ENCODE measurements at places on chromosomes 4 and X. TPM values are rescaled to one million over a fixed set of nuclear protein-coding genes. Genes with fewer than 3 reads are reported as not detected.

H2BW2 gene
- total RNA-seq: not detected

- no peak for DNase-seq
Measured at GRCh38 chr4:1504595-1505500, 98.6 kb upstream of the NKX1-1 start.

- no peak for DNase-seq
Measured at GRCh38 chrX:39965051-39965573, 132.6 kb downstream of the BCOR start.

DNA sequence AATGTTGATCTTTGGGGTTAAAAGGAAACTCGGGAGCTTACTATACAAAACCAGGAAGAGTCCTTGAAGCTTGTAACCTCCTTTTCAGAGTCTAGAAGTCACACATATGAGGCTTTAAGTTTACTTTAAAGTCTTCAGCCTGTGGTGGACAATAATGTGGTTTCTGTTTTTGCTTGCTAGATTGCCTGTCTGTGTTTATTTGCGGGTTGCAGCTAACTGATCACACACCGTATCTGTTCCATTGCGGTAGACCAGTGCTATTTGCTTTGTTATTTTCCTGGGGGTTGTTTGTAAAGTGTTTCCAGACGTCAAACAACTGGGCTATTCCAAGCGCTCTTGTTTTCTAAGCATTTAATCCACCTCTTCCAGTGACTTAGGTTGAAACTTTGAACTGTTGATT is 143.0 kb upstream of the GYPA start:
- no peak for DNase-seq

DNA sequence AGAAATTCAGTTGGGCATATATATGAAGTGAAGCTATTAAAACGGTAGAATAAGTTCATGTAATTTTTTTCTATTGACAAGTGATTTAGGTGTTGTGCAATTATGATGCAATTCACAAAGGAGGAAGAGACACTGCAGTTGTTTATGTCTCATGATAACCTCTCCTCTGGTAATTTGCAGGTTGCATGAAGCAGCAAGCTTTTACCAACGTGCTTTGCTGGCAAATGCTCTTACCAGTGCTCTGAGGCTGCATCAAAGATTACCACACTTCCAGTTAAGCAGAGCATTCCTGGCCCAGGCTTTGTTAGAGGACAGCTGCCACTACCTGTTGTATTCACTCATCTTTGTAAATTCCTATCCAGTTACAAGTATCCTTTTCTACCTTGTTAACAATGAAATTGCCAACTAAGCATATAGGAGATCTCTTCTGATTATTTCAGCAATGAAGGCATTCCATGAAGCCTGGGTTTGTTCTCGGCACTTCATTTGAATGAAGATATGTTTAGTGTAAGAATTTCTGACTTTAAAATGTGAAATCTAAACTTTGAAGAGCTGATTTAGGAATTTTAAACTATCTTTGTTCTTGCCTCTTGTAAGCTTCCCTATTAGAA is 3.9 kb downstream of the TMEM33 start:
- no peak for DNase-seq

- DNase-seq: no peak
Measured at GRCh38 chr4:144340931-144341330, 200.4 kb upstream of the GYPA start.

PABPC1L2A gene
- not detected for total RNA-seq

GRCh38 chr4:2301806-2302205 is 39.9 kb upstream of the MXD4 start:
- peak; percentile 48 for DNase-seq

GAGE12H gene
- total RNA-seq: not detected

- no peak for DNase-seq
Measured at GRCh38 chrX:45669715-45670340, 469.2 kb upstream of the DIPK2B start.

- DNase-seq: no peak
Measured at GRCh38 chr4:99893839-99894160, 427 bp downstream of the LAMTOR3 start.

DNA sequence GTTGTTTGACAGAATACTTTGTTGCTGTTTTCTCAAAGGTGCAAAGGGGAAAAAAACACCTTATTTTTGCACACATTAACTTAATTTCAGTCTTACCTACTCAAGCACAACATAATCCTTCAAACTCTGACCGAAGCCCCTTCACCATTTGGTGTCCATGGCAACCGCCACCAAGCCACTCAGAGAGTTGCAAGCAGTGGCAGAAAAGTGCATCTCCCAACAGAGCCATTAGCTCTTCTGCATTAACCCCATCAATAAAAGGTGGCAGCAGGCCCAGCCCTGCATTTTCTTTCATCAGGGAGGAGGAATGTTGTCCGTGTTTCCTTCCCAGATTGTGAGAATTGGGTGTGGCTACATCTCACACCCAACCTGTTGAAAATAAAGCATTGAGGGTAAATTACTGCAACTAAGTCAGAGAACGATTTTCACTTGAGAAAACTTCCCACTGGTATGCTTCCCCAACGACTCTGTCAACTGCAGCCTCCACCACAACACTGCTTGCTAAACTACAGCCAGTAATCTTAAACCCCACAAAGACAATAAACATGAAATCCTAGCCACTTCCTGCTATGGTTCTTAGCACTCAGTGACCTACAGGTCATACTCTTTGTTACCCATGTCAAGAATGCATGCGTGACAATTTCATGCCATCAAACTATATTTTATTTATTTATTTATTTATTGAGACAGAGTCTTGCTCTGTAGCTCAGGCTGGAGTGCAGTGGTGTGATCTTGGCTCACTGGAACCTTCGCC is 154.0 kb downstream of the GRIA3 start:
- DNase-seq: no peak

DNA sequence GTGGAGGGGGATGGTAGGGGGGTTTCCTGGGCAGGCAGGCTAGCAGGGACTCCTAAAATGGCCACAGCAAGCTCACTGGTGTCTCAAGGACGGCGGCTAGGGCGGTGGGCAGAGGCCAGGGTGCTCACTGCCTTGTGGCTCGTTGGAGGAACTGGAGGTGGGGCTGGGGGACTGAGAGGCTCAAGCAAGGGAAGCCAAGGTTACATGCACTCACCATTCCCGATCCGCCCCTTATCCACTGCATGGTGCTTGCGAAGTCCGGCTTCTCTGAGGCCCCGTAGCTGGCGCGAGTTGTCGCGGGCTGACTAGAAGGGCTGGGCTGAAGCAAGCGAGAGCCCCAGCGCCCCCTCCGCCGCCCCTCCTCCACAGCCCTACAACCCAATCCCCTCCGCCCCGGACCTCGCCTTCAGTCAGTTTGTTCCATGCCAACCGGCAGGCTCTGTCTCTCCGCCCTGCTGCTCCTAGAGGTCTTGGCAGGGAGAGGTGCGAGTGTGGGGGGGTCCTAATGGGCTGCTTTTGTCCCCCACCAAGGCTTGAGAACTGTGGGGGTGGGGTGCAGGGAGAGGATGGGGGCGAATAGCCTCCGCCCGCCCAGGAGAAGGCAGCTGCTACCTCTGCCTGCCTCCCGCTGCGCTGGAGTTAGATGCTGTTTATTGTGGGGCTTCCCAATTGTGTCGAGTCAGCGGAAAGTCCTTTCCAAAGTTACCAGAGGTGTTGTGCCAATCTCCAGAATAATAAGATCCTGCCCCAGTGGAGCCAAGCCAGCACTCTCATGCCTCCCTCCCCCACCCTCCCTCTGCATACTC is at the start of gene ARHGEF9:
TSS of gene ARHGEF9 (minus strand) at position 313 of the 806 bp plus-strand sequence. CDS start at position 244, 69 bp downstream.
- peak; percentile 77 for DNase-seq

GRCh38 chr4:16884673-16885460 is 13.6 kb downstream of the LDB2 start:
- DNase-seq: no peak

RPS6KA6 gene
- total RNA-seq: 10.3 TPM

SYTL4 gene
- 7.7 TPM for total RNA-seq

- no peak for DNase-seq
Measured at GRCh38 chr4:57291911-57292310, 181.7 kb upstream of the IGFBP7 start.

- DNase-seq: no peak
Measured at GRCh38 chr4:81783558-81783957, 311.9 kb upstream of the RASGEF1B start.

DNA sequence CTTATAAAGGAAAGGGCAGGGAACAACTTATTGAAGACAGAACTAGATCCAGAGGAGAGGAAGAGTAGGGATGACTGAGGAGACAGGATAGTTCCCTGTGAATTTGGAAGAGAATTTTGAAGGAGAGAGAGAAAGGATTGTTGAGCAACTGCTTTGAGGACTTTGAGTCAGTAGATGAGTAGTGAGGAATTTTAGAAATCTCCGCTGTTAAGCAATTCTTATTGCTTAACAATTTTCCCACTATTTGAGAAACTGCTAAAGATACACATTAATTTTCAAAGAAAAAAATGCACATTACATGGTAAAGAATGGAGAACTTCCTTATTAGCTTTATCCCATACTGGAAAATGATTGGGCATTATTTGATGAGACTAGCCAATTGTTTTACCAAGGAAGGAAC is 116.3 kb upstream of the NRK start:
- no peak for DNase-seq

DNA sequence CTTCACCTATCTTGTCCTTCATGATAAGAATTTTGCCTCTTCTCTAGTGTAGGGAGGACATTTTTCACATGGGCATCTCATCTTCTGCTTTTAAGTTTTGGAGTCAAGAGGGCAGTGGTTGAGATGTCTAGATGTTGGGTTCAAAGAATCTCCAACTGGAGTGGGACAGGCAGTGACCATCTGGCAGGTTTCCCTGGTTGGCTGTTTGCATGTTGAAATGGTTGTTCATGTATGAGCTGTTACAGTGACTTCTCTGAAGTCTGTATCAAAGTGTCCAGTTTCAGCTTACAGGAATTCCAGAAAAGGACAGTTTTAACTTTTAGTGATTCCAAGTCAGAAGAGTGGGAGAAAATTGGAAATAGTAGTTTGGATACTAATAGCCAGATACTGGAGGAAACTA is 192.7 kb downstream of the EVC2 start:
- no peak for DNase-seq

DNA sequence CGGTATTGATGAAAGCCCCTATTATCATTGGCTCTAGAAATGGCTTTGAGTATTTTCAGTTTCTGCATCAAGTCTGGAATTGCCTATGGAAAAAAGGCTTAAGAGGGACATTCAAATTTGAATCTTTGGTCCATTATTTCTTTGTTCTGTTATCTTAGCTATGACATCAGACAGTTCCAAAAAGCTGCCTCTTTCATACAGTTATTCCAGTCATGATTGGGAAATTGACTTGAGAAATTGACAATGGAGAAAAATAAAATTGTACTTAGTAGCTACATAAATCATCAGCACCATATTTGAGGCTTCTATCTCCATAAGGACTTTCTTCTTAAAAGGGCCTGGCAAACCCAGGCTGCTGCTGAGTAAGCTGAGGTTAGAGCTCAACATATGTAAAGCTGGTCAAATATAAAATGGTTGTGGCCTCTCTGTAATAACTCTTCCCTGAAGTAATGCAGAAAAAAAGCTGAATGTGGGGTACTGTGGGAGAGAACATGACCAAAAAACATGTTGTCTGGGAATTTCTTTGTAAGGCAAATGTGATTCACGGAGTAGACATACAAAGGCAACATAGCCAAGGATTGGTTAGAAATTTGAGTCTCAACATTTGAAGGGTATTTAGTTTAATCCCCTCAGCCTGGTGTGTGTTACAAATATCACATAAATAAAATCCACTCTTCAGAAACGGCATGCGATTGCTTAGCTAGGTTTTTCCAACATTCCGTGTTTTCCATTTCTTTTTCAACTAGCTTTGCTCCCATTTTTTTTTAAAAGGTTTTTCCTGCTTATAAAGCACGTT is 100.9 kb downstream of the LNX1 start:
- peak; percentile 65 for DNase-seq

DNA sequence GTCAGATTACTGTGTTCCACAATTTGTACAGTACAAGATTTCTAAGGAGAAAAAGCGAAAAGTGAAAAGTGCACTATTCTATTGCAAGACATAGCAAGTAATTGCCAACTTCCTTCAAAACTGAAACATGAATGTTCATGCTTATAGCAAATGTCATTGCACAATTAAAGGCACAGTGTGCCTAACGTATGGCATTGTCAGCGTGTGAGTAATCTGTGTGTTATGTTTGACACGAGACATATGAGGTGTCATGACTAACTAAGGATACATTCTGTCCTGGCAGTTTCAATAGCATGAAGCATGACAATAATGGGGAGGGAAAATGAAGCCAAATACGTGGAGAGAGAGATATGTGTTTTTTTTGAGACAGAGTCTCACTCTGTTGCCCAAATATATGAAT is 33.6 kb upstream of the TBC1D9 start:
- DNase-seq: no peak

DNA sequence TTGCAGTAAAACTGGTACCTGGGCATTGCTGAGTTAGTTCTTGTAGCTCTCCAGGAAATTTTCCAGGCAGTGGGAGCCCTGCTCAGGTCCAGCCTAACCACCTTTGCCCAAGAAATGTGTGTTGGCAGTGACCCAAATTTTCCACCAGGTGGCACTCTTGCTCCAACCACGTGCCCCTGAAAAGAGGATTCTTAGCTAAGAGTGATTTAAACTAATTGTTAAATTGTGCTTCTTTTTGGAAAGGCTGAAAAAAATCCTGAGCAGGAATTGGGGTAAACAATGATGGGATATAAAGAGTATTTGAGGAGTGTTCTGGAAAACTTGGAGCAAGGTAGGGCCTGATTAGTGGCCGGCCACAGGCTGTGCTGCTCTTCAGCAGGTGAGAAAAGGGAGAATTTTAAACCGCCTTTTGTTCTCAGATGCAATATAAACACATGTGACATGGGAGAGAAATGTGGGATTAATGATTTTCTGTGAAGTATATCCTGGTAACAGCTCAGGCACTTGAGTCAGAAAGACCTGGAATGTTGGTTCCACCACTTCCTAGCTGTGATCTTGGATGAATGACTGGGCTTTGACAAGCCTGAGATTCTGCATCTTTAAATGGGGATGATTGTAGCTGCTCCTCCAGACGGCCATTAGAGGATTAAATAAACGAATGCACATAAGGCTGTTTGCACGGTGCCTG is 219.6 kb downstream of the PTTG2 start:
- DNase-seq: peak; percentile 93

RBMXL3 gene
- not detected for total RNA-seq

DNA sequence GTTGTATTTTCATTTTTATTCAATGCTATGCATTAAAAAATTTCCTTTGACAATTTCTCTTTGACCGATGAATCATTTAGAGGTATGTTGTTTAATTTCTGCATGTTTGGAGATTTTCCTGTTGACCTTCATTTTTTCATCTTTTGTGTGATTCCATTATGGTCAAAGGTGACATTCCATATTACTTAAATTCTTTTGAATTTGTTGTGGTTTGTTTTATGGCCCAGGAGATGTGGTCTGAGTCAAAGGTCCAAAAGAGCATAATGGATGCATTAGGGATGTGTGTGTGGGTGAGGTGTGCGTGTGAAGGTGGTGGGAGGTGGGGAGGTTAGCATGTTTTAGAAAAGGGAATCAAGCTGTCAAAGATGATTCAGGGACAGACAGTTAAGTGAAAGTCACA is 76.0 kb upstream of the GIMD1 start:
- no peak for DNase-seq

EDA gene
- 21.2 TPM for total RNA-seq

DNA sequence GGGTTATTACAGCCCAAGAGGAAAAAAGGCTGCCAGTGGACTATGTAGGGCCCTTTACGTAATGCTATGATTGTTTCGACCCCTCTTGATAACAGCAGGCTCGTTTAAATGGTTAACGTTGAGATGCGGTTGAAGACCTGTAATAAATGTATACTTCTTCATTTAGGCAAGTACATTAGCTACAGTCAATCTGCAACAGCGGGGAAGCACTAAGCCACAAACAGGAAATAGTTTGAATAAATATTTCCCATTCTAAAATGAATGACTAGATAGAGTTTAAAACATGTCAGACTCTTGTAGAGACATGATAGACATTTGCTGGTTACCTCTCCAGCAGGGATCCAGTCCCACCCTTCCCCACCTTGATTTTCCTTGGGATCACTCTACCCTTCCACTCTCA is 38.1 kb upstream of the STIM2 start:
- DNase-seq: no peak
